ENCODE measurements at places on chromosomes 2 and 18.
A peak's percentile ranks its signal among the peaks of the same experiment; 100 is the strongest.

DNA sequence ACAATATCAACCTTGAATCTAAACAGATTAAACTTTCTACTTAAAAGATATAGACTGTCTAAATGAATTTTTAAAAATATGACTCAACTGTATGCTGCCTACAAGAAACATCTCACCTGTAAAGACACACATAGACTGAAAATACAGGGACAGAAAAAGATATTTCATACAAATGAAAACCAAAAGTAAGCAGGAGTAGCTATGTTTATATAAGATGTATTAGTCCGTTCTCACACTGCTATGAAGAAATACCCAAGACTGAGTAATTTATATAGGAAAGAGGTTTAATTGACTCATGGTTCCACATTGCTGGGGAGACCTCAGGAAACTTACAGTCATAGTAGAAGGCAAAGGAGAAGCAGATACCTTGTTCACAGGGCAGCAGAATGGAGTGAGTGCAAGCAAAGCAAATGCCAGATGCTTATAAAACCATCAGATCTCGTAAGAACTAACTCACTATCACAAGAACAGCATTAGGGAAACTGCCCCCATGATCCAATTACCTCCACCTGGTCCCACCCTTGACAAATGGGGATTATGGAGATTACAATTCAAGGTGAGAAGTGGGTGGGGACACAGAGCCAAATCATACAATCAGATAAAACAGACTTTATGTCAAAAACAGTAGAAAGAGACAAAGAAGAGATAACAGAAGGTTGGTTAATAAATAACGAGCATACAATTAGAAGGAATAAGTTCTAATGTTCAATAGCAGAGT is 214.4 kb upstream of the SLC39A10 start:
- DNase-seq, result no peak

DNA sequence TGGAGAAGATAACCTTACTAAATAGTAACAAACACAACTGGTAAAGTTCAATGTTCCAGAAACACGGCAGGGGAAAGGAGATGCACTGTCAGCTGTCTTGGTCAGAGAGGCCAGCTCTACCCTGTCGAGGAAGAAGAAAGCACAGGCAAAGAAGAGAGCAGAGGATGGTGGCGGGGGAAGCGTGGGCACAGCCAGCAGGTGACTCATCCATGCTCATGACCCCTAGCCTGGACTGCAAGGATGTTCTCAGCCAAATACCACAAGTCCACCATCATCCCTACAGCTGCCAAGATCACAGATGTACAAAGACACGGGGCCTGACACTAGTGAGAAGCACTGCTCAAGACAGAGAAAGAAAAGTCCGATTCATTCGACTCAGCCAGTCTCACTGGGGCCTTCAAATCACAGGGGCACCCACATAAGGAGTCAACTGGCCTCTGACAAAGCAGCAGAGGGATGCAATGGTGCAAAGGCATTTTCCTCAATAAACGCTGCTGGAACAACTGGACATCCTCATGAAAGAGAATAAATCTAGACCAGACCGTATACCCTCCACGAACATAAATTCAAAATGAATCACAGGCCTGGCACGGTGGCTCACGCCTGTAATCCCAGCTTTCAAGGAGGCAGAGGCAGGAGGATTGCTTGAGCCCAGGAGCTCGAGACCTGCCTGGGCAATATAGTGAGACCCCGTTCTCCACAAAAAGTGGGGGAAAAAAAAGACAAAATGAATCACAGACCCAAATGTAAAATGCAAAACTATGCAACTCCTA is 5.6 kb downstream of the DTYMK start:
- peak; percentile 85 for DNase-seq

GRCh38 chr2:8714283-8714682 is 32.4 kb downstream of the ID2 start:
- DNase-seq, result no peak

DNA sequence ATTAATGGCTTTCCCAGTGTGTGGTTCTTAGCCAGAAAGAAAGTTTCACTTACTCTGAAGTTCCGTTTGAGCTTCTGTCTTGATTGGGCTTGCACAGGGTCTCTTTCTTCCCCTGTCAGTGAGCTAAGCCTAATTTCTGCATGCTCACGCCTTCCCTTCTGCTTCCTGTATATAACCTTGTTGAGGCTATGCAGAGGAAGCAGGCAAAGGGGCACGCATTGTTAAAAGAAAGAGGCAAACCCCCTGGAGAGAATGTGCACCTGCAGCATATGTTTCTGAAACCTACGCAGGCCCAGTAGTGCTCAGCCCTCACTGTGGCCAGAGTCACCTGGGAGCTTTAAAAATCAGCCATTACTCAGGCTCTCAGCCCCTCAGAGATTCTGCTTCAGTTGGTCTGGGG is 14.5 kb upstream of the PLA2R1 start:
- no peak for DNase-seq

- no peak for DNase-seq
Observed at GRCh38 chr18:41936471-41937134, 18.4 kb upstream of the PIK3C3 start.

- DNase-seq, result peak; percentile 24
Observed at GRCh38 chr2:37453027-37453426, 108.6 kb downstream of the QPCT start.

DNA sequence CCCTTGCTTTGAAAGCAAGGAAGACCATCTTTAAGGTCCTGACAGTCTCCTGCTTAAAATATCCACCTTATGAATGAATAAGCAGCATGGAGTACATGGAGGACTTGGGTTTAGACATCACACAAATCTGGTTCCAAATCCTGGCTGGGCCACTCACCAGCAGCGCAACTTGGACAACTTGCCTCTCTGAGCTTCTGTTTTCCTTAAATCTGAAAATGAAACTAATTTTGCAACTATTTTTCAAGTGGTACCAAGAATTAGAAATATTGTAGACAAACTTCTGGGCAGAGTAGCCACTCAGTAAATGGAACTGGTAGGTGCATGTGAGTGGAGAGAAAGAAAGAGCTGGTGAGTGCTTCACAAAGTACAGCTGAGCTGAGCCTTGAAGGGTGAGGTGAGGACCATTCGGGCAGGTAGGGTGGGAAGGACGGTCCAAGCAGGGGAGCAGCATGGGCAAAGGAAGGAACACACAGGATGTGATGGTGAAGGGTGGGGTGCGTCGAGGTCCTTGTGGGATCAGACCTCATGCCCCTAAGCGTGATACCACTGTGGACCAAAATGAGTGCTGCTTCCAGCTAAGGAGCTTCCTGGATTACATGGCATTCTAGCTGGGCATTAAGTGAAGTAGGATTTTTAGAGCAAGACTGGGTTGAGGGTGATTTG is 14.4 kb upstream of the TET3 start:
- DNase-seq, result no peak

- DNase-seq, result no peak
Observed at GRCh38 chr2:127071901-127072328, 35.0 kb downstream of the BIN1 start.

DNA sequence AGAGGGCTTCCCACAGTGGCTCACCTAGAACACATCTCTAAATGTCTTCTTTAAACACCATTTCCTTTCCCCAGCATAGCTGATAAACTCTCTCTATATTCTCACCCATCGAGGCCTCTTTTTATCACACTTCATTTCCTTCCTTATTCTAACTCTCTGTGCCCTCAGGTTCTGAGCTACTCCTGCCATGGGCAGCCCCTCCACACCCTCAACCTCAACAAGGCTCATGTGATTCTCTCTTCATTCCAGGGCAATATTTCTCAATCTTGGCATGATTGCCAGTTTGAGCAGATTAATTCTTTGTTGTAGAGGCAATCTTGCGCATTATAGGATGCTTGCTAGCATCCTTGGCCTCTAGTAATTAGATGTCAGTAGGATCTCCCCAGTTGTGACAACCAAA is 999.1 kb downstream of the TSN start:
- no peak for DNase-seq

GRCh38 chr2:105112345-105112744 is 74.5 kb downstream of the MRPS9 start:
- no peak for DNase-seq
